ENCODE measurements at places on chromosomes 16 and 17.

DNA sequence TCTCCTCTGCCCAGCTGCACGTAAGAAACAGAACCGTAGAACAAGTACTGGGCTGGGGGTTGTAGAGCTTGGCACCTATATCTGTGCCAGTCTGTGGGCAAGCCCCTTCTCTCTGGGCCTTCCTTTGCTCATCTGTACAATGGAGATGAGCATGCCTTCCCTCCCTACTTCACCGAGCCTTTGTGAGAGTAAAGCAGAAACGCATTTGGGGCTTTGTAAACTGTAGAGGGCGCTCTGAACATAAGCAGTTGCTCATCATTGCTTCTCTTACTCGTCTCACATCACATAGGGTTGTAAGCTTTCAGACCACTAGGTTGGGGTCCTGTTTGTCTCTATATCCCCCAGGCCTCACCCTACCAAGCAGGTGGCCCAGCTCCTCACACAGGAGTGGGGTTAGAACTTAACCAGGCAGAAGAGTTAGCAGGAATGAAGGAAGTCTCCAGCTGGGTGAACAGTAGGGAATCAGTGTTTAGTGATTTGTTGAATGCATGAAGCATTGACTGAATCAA is 15.1 kb downstream of the SAMD14 start:
- DNase-seq = no peak

GRCh38 chr17:6831661-6832263 is at the start of gene TEKT1:
Gene TEKT1 (minus strand): TSS chr17:6831729. CDS start chr17:6830376, 1,353 bp downstream.
- DNase-seq = no peak

- peak; percentile 96 for DNase-seq
Observed at GRCh38 chr17:80454557-80455335, 21.7 kb downstream of the NPTX1 start.

GRCh38 chr17:3533752-3534151 is 23.9 kb downstream of the TRPV3 start:
- DNase-seq = no peak

GRCh38 chr17:77212081-77212832 is 71.5 kb downstream of the SEC14L1 start:
- DNase-seq = no peak

GRCh38 chr16:84950906-84951305 is 60.4 kb downstream of the ZDHHC7 start:
- DNase-seq = peak; percentile 28

GRCh38 chr17:59767176-59767575 is 59.7 kb downstream of the VMP1 start:
- no peak for DNase-seq

DNA sequence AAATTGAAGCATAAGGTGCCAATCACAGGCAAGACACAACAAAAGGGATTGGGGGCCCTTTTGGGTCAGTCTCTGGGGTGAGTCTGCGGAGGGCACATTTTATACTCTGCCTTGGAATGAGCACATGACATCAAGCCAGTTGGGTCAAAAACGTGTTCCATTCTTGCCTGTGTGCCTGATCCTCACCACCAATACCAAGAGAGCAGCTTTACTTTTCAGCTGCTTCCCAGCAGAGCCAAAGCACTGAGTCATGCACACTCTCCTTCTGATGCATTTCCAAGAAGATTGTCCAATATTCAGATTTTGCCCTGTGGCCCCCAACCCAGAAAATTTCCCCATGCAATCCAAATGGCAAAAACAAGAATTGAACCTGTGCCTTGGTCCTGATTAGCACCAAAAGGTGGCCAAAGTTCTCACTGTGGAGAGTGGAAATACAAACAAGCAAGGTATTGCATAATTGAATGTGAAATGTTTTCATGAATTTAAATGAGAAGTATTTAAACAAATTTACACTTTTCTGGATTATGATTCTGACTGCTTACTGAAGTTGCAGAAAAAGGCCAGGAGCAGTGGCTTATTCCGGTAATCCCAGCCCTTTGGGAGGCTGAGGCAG is 217.8 kb upstream of the SOX9 start:
- DNase-seq = no peak

Measured in activated naive CD4-positive, alpha-beta T cell treated with anti-CD3 and anti-CD28 coated beads, Interleukin-2, amount 50 U/mL, for 72 hours (primary cell).